ENCODE measurements at places on chromosomes 4 and X.

DNA sequence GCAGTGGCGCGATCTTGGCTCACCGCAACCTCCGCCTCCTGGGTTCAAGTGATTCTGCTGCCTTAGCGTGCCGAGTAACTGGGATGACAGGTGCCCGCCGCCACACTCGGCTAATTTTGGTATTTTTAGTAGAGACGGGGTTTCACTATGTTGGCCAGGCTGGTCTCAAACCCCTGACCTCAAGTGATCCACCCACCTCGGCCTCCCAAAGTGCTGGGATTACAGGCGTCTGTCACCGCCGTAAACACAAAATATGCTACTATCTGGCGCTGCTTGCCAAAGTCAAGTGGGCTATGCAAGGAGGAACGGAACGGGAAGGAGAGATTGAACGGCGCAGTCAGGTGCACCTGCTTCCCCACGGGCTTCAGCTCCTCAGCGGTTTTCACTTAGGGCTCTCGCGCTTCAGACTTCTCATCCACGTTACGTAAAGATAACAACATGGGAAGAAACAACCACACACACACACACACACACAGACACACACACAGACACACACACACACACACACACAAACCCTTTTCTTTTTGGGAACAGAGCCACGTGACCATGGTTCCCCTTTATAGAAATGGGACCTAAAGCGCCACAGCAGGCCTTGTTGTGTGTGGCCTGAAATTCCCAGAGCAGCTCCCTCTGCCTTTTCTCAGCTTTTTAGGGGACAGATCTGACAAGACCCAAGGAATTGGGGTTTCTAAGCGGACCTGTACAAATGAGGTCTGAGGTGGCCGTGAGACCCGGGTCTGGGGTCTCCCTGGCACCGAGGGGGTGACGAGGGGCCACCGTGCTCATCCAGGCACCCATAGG is 1.5 kb downstream of the P2RY8 start:
- no peak for DNase-seq

DNA sequence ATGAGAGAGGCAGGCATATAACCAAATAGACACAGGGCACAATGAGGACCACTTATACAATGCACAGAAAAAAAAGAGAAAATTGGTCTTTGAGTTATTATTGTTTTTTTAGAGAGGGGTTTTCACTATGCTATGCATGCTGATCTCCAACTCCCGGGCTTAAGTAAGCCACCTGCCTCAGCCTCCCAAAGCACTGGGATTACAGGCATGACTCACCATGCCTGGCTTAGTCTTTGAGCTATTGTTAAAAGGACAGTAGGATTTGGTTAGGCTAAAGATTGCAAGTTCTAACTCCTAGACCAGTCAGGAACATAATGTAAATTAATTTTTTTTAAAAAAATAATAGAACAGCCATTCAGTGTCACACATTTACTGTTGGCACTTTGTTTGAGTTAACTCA is 340.1 kb downstream of the GPAT3 start:
- no peak for DNase-seq

DNA sequence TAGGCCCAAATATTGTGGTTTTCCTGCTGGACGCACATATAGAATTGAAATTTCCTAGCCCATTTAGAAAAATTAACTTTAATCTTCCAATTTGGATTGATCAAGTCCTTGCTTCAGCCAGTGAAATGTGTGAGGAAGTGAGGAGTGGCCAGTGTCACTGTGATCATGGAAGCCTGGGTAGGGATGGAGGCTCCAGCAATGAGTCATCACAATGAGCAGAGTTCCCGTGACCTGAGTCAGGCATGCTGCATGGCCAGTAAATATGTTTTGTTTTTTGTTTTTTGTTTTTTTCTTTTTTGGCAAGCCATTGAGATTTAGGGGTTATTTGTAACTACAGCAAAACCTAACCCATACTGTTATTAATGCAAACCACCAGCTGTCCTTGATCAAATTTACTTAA is 52.1 kb downstream of the IDS start:
- DNase-seq = no peak

DNA sequence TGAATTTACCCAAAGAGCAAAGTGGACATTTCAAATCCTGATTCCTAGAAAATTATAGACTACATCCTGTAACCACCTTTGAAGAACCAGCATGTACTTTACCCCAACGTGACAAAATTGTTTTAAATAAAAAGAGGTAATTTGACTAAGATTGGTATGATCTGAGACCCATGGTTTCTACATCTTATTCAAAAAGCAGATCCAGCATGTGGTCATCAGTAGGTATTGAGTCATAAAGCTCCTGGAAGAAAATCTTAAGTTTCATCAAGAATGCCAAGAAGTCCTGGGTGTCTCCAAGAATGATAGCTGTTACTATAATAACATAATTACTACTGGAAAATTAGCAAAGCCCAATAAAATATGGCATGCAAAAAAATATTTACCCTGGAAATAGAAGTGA is 61.8 kb downstream of the NFKB1 start:
- DNase-seq = no peak

DNA sequence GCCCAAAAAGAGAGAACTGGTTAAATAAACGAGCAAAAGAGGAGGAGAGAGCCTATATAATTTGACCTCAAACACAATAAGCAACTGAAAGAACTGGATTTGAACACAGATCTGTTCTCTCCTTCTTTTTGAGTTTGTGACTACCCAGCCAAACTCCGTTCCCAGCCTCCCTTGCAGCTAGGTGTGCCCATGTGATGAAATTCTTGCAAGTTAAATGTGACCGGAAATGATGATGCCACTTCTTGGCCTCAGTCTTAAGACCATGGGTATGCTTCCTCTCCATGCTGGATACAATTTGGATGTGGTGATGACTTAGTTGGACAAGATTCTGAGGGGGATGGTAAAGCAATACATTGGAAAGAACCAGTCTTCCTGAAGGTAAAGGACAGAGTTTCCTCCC is 204.1 kb downstream of the PTTG2 start:
- DNase-seq = no peak

DNA sequence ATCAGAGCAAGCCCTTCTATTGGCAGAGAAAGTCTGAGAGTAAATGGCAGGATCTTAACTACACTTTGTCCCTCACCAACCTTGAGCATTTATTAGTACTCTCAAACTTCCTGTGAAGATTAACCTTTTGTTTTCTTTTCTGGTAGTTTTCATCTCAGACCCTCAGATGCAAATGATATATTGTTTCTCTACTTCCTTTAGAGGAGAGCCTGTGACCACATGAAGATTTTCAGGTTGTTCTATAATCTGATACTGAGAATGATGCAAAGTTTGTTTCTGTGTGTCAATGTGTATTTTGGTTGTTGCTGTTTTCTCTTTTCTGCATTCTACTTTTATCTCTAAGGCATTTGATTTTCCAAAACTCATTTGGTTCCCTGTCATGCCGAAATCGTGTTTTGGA is 165.8 kb upstream of the CYSLTR1 start:
- DNase-seq = no peak

DNA sequence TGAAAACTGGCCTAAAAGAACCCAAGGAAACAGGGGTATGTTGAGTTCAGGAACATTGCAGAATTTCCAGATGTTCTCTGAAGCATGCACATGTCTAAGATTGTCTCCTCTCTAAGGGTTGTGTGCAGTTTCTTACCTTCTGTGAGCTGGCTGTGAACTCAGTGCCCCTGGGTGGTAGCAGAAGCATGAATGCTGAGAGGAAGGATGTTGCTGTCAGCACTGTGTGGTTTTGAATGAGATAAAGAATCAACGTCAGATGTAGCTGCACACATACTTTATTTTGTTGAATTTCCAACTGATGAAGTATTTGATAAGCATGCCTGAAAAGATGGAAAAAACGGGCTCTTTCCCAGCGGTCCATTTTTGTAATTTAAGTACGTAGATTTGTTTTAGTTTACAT is 23.8 kb upstream of the CD38 start:
- no peak for DNase-seq

DNA sequence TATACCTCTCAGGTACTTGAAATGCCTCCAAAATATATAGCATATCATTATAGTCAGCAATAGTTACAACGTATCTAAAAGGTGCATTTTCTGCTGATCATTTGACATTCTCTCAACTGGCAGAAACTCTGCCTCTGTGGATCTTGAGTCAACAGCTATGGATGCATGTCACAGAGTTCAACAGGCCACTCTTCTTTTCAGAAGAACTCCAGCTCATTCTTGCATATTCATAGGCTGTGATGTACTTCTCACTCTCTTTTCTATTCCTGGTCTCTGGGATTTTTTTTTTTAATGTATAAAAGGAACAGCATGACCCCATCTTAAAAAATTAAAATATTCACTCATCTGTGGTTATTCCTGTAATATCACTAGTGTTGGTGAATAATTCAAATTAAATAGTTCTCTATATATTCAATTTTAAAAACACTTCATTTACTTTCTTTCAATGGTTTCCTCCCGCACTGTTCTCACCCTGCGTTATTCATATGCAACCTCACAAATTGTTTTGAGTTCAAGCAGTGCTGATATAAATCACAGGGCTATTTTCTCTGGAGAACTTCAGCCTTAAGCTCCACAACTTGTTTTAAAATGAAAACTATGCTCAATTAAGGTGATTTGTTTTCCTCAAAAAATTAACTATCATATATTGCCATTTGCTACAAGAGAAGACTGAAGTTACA is 1111.2 kb upstream of the ADGRL3 start:
- no peak for DNase-seq

DNA sequence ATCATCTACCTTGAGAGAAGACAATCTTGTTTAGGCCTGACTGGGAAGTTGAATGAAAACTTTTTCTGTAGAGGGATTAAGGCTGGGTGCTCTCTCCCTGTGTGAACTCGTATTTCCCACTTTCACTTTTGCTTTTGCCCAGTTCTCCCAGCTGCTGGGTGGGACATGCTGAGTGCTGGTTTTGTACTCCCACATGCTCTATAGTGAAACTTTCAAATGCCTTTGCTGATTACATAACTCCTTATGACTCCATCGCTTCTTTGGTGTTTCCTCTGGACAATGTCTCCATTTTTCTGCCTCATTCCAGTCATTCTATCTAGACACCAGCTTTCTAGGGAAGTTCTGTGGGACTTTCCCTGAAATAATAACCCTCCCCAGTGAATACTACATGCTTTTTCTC is 100.5 kb downstream of the CLNK start:
- no peak for DNase-seq

GRCh38 chr4:38366456-38366855 is 297.5 kb upstream of the KLF3 start:
- DNase-seq = no peak

- DNase-seq = no peak
These were observed 1527.3 kb downstream of the TECRL start for GRCh38 chr4:62881901-62882300.

GRCh38 chr4:81628489-81628888 is 156.8 kb upstream of the RASGEF1B start:
- DNase-seq = no peak

GRCh38 chr4:147633113-147633512 is 15.9 kb downstream of the TMEM184C start:
- no peak for DNase-seq

All from NCI-H1092 (cell line).